ENCODE measurements at places on chromosomes 7 and 10. TPM values are rescaled to one million over a fixed set of nuclear protein-coding genes. Genes with fewer than 3 reads are reported as not detected.

- H3K27me3 ChIP-seq = no peaks in the 10 kb centered on the region
- H3K4me3 ChIP-seq = no peak overlapping the region
- H3K27ac ChIP-seq = no peak overlapping the region
- no peaks in the 10 kb centered on the region for H3K4me1 ChIP-seq
Observed at GRCh38 chr10:28891058-28891713, 213.9 kb downstream of the BAMBI start.

DNA sequence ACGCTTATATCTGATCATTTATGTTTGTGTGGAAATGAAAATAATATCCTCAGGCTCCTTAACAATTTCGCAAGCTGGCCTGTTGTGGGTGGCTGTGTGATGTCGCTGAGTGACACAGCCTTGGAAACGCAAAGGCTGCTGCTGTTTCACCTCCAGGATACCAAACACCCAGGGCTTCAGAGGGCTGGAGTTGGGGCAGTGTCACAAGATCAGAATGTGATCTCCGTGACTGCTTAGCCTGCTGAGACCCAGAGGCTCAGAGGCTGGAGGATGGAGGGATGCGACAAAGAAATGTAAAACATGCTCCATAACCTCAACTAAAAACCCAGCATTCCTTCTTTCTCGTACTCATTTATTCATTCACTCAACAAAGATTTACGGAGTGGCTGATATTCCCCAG is 37.2 kb upstream of the BMPER start:
- H3K27me3 ChIP-seq = no peaks in the 10 kb centered on the region
- DNase-seq = no peak
- H3K36me3 ChIP-seq = no peaks in the 10 kb centered on the region
- H3K4me3 ChIP-seq = no peak overlapping the region

SPDYE1 gene
- not detected for total RNA-seq

GRCh38 chr7:72275382-72276070 is 136.6 kb downstream of the CALN1 start:
- H3K27me3 ChIP-seq = no peaks in the 10 kb centered on the region
- H3K27ac ChIP-seq = no peak overlapping the region
- no peak for DNase-seq
- no peak overlapping the region for H3K4me3 ChIP-seq
- no peaks in the 10 kb centered on the region for H3K4me1 ChIP-seq
- H3K36me3 ChIP-seq = no peaks in the 10 kb centered on the region

DNA sequence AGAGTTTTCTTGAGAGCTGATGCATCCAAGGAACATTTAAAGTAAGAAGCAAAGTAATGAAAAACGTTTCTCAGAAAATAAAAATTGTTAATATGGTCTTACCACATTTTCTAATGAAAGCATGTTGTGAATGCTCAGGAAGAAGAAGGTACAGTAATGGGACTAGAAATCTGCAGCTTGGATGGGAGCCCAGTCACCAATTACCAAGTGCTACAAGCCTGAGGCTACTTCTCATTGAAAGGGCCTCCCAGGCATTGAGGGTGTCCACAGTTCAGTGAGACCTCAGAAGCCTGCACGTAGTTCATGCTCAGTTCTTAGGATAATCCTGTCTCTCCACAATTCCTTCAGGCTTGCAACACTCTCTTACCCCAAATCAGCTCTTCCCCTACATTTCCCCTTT is 17.6 kb downstream of the PTN start:
- no peak for DNase-seq
- H3K4me1 ChIP-seq = peaks cover 16% of the 10 kb centered on the region
- H3K27ac ChIP-seq = no peak overlapping the region
- H3K27me3 ChIP-seq = peaks cover 3% of the 10 kb centered on the region
- H3K36me3 ChIP-seq = peaks cover 4% of the 10 kb centered on the region

CCDC172 gene
- total RNA-seq = not detected

IFIT1 gene
- 0.30 TPM for total RNA-seq

- H3K27ac ChIP-seq = no peak overlapping the region
- DNase-seq = peak; percentile 90
- H3K4me1 ChIP-seq = peaks cover 21% of the 10 kb centered on the region
- no peak overlapping the region for H3K4me3 ChIP-seq
- no peaks in the 10 kb centered on the region for H3K27me3 ChIP-seq
- H3K36me3 ChIP-seq = no peaks in the 10 kb centered on the region
Observed at GRCh38 chr10:77837248-77837924, 89.2 kb downstream of the DLG5 start.

GRCh38 chr10:125175807-125176206 is 15.4 kb upstream of the CTBP2 start:
- H3K4me1 ChIP-seq = no peaks in the 10 kb centered on the region
- H3K27ac ChIP-seq = no peak overlapping the region
- no peaks in the 10 kb centered on the region for H3K36me3 ChIP-seq
- no peaks in the 10 kb centered on the region for H3K27me3 ChIP-seq
- H3K4me3 ChIP-seq = no peak overlapping the region

AGR3 gene
- not detected for total RNA-seq

SFRP4 gene
- not detected for total RNA-seq

- no peaks in the 10 kb centered on the region for H3K27me3 ChIP-seq
- H3K36me3 ChIP-seq = no peaks in the 10 kb centered on the region
Observed at GRCh38 chr10:43846187-43846680, 197.6 kb upstream of the ZNF32 start.

DNA sequence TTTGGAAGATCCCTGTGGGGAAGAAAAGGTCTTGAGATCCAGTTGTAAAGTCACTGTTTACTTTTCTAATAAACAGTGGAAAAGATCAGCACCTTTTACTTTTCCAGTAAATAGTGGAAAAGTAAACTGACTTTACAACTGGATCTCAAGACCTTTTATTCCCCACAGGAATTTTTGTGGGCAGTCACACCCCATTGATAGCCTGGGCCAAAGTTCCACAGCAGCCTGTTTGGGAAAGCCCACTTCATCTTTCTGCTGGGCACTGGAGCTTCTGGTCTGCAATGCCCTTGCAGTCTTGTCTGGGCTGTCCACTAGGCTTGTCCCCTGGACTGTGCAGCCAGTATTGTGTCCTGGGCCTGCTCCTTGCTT is 50.2 kb downstream of the ADCY1 start:
- no peaks in the 10 kb centered on the region for H3K27me3 ChIP-seq
- H3K27ac ChIP-seq = no peak overlapping the region
- H3K4me3 ChIP-seq = no peak overlapping the region
- no peaks in the 10 kb centered on the region for H3K4me1 ChIP-seq
- no peak for DNase-seq

GRCh38 chr10:76572021-76572420 is 1065.6 kb downstream of the KCNMA1 start:
- DNase-seq = no peak
- no peaks in the 10 kb centered on the region for H3K4me1 ChIP-seq
- no peak overlapping the region for H3K4me3 ChIP-seq
- no peaks in the 10 kb centered on the region for H3K27me3 ChIP-seq
- H3K36me3 ChIP-seq = no peaks in the 10 kb centered on the region

CRHR2 gene
- total RNA-seq = not detected

DNA sequence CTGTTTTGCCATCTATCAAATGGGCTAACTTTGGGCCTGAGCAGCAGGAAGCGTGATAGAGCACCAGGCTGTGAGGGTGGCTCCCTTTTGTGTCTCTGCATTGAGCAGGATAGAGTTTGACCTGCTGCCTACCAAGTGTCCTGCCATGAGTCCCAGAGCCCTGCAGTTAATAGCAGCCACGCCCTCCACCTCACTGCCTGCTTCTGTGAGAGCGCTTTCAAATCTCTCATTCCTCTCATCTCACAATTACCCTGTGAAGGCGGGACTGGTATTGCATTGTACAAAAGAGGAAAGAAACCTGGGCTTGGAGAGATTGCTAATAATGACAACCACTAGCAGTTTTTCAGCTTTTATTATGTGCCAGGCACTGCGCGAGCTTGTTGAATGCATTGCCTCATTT is 39.9 kb downstream of the UNC5B start:
- H3K27me3 ChIP-seq = no peaks in the 10 kb centered on the region
- H3K36me3 ChIP-seq = no peaks in the 10 kb centered on the region
- no peak overlapping the region for H3K4me3 ChIP-seq
- no peak for DNase-seq
- H3K4me1 ChIP-seq = peaks cover 5% of the 10 kb centered on the region

DNA sequence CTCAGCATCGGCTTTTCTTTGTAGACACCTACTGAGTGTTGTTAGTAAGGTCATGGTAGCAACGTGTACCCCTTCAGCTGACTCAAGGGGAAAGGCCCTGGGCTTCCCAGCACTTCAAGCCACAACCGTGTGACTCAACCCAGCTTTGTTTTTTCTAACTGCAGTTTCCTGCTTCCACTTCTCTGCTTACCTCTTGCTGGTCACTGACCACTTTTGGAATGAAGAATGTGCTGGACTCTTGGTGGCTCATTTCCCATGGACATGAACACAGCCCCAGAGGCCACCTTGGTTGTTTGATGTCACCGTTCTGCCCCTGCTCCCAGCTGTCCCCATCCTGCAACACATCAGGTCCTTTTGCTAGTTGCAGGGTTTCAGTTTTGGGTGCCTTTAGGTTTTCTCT is 69.5 kb upstream of the ZNF438 start:
- DNase-seq = no peak
- no peaks in the 10 kb centered on the region for H3K27me3 ChIP-seq
- no peak overlapping the region for H3K4me3 ChIP-seq
- H3K4me1 ChIP-seq = no peaks in the 10 kb centered on the region

NPC1L1 gene
- not detected for total RNA-seq

GRCh38 chr10:5629303-5630111 is 36.9 kb downstream of the ASB13 start:
- no peaks in the 10 kb centered on the region for H3K36me3 ChIP-seq
- H3K4me1 ChIP-seq = no peaks in the 10 kb centered on the region
- H3K27me3 ChIP-seq = no peaks in the 10 kb centered on the region

DNA sequence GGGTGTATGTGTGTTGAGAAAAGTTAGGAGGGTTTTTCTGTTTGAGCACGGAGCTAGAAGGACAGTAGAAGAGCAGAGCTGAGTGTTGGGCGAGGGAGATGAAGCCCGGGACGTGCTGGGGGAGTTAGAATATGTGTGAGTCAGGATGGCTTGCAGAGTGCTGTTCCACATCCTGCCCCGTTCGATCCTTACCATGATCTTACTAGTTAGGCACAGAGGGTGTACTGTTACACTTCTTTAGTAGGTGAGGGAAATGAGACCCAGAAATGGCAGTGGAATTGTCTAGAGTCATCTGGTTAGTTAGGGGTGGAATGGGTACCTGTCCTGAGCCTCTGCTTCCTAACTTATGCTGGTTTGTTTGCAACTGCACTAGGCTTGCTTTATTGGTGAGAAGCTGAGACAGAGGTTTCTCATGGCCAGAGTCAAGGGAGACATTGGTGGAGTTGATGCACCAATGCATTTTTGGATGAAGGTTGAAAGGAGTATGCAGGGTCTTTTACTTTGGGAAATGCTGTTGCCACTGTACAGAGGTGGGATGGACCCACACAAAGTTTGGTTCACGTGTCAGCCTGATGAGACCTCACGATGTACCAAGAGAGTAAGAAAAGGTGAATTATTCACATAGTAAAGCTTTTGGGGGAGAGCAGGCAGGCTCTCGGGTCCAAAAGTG is 42.4 kb downstream of the CCNY start:
- H3K27me3 ChIP-seq = no peaks in the 10 kb centered on the region
- peaks cover 29% of the 10 kb centered on the region for H3K4me1 ChIP-seq
- H3K36me3 ChIP-seq = no peaks in the 10 kb centered on the region
- no peak overlapping the region for H3K27ac ChIP-seq
- peak overlapping the region; percentile 37 for H3K4me3 ChIP-seq

DNA sequence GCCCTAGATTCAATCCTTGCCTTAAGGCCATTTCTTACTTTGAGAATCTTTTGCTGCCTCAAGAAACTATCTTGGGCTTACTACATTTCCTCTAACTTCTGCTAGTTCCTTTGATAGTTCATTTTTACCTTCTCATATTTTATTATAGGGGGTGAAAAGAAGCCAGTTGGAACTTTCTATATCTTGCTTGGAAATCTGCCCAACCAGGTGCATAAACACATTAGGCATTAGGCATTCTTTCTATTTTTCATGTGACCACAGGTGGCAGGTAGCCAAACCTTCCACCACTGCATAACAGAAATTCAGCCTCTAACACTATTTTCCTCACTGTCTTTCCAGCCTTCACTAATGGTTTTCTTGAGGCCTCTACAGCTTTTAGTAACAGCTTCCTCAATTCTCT is 300.0 kb upstream of the SP8 start:
- no peaks in the 10 kb centered on the region for H3K27me3 ChIP-seq
- H3K36me3 ChIP-seq = no peaks in the 10 kb centered on the region
- DNase-seq = no peak
- H3K4me1 ChIP-seq = no peaks in the 10 kb centered on the region
- H3K4me3 ChIP-seq = no peak overlapping the region
- H3K27ac ChIP-seq = no peak overlapping the region

DNA sequence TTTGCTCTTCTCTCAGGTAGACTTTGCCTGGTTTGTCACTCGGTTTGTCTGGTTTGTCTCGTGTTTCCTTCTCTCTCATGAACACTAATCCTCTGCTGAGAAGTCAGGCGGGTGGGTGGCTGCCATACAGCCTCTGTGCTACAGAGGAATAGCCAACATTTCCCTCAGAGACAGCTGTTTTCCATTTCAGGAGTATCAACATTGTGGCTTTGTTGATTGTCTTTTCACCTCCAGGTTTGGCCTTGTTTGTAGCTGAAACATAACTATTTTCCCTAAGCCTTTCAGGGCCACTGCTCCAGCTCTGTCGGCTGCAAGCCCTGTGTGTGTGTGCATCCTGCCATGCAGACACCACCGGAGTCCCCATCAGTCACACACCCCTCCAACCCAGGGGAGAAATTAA is 122.8 kb downstream of the BAMBI start:
- DNase-seq = no peak
- no peaks in the 10 kb centered on the region for H3K36me3 ChIP-seq
- H3K4me1 ChIP-seq = no peaks in the 10 kb centered on the region

GRCh38 chr10:73907841-73908517 is 3.0 kb upstream of the PLAU start:
- H3K27me3 ChIP-seq = no peaks in the 10 kb centered on the region
- H3K4me1 ChIP-seq = peaks cover 24% of the 10 kb centered on the region
- DNase-seq = no peak
- H3K27ac ChIP-seq = no peak overlapping the region

All from Karpas-422 (cell line).